ENCODE measurements at places on chromosomes 7 and 10. TPM values are rescaled to one million over a fixed set of nuclear protein-coding genes. Genes with fewer than 3 reads are reported as not detected.

GRCh38 chr7:148187471-148187870 lies 403.1 kb upstream of the C7orf33 start:
- no peak for DNase-seq

DNA sequence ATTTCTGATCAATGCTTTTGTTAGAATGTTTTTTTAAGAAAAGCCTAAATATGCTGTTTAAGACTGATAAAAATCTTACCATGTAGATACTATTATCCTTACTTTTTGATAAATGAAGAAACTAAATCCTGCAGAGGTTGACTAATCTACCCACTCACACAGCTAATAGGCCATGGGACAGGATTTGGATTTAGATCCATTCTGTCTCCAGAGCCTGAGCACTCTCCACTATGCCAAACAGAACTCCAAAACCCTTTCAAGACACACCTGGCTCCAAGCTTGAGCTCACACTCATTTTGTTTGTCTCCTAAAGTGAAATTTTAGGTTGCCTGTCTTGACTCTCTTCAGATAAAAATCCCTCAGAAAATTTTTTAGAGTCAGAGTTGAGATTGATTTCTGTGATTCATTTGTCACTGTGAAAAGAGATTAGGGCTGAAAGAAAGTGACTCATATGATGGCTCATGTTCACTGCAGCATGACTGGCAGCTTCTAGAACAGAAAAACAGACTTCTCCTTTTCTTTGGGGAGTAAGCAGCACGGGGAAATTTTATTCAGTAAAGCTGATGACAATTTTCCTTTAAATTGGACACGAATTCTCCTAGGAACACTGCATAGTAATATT lies 132.3 kb upstream of the POT1 start:
- no peak for DNase-seq

- DNase-seq = no peak
These were observed 13.1 kb downstream of the GNAI1 start for GRCh38 chr7:80147543-80148391.

GRCh38 chr7:149608168-149608567 lies 110.6 kb upstream of the ZNF746 start:
- DNase-seq = no peak

- no peak for DNase-seq
These were observed 28.9 kb upstream of the BAIAP2L1 start for GRCh38 chr7:98429799-98430198.

DNA sequence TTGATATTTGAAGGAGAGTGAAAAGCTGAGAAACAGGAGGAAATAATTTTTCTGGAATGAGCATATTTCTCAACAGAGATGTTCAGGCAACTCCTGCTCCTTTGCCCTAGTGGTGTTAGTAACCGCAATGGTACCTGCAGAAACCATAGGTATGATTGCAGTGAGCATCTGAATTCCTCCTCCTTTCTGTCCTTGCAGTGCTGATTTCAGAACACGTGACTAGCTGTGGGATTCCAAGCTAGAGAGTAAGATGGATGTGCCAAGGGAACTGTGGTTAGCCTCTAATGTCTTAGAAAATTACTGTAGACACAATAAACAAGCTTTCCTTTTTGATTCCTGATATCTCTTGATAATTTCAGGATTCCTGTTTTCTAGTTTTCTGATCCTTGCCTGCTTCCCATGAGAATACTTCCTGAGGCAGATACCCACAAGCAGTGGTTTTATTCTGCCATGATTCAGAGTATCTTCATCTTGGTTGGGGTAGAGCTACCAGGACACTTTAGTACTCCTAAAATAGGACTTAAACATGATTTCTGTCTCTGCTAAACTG lies 27.5 kb downstream of the LRGUK start:
- no peak for DNase-seq

DNA sequence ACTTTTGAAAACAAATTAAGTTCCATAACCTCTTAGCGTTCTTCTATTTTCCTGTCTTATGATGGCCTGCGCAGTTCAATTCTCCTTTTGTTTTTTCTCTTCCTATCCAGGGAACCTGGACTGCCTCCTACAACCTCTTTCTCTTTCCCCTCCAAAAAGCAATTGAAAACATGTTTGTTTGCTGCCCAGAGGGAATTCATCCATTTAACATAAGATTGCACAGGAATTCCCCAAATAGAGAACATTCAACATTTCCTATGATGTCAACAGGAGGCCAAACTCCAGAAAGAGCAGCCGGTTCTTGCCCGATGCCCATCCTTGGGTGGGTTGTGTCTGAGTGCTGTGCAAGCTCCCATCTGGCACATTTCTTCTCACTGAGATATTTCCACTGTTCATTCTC lies 94.2 kb upstream of the NRP1 start:
- no peak for DNase-seq

DNA sequence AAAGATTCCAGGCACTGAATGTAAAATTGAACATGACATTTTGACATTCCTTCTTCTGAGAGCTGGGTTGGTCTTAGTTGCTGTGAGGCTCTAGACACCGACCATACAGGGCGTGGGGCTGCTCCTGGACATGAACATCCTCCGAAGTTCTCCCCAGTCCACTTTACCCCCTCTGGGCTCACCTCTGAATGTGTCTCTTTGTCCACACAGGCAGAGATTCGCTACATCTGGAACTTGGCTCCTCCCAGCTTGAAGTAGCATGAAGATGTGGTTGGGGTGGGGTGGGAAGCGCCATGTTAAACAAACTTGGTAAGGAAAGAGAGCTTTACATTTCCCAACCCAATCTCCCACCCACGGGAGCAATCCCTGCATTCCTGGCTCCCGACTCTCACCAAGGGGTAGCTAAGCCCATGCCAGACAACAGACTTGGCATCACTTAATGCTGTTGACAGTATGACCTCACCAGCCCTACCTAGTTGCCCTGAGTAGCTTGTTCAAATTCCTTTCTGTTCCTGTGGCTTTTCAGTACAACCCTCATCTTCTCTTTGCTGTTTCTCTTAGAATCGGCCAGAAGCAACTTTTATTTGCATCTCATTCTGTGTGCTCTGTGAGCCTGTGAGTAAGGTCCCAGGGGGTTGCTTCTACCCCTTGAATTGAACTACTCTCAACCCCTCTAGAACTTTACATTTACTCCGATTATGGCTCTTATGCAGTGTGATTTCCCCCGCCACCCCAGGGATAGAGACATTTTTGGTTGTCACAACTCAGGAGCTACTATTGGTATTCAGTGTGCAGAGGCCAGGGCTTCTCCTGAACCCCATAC lies 211.4 kb downstream of the SEC23IP start:
- DNase-seq = no peak

DNA sequence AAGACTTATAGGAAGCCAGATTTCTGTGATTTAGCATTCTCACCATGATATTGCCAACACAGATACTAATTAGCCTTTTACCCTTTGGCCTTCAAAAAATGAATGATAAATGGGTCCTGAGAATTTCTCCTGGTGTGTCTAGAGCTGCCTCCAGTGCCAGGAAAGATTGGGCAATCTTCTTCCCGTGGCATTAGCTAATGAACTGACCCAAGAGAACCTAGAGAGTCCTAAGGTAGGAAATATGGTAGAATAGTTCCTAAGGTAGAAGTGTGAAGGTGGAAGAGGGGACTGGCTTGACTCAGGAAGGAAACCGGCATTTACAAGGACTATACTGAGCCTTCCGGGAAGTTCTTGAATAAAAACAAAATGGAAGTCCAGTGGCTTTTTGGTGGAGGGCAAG lies 133.1 kb downstream of the GFRA1 start:
- no peak for DNase-seq

- DNase-seq = no peak
These were observed 229.6 kb downstream of the CREB5 start for GRCh38 chr7:28641752-28642545.

DNA sequence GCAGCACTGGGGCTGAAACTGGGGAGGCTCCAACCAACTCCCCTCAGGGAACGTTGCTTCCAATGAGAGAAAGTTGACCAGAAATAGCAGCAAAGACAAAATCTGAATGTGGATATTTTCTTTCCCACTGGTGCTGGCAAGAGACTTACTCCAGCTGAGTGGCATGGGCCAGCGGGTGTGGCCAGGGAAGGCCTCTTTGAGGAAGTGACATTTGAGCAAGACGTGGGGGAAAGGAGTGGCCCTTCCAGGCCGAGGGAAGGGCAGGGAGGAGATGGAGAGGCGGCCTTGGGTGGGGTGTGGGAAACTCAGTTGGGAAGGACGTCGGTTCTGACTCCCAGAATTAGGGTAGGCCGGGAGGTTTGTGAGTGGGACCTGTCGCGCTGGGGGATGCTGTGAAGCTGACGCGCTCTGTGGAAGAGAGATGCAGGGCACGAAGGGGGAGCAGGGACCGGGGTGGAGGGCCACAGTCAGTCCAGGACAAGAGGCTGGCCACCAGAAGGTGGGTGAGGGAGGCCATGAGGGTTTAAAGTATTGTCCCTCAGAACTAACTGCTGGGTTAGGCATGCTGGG lies 96.7 kb upstream of the IKZF1 start:
- no peak for DNase-seq

The PARD3 gene
- polyA plus RNA-seq = 71.7 TPM

The BUD23 gene
- 90.5 TPM for polyA plus RNA-seq

The STRIP2 gene
- 2.8 TPM for polyA plus RNA-seq
